ENCODE measurements at places on chromosomes 6 and 20.
A peak's percentile ranks its signal among the peaks of the same experiment; 100 is the strongest.

GRCh38 chr6:43547222-43547621 is 28.6 kb downstream of the XPO5 start:
- no peak for DNase-seq

- DNase-seq, result no peak
Measured at GRCh38 chr6:167659046-167659445, 167.7 kb upstream of the AFDN start.

GRCh38 chr6:110269623-110270022 is 88.5 kb downstream of the METTL24 start:
- DNase-seq, result no peak

GRCh38 chr20:57838670-57839151 is 128.9 kb upstream of the PMEPA1 start:
- DNase-seq, result no peak

- no peak for DNase-seq
Measured at GRCh38 chr6:161547617-161548016, 273.8 kb upstream of the AGPAT4 start.

- DNase-seq, result no peak
Measured at GRCh38 chr6:163324688-163325389, 89.7 kb upstream of the QKI start.

- DNase-seq, result no peak
Measured at GRCh38 chr6:32685603-32686002, 19.1 kb upstream of the HLA-DQB1 start.

GRCh38 chr6:148179786-148180185 is 162.9 kb upstream of the SASH1 start:
- DNase-seq, result peak; percentile 32

DNA sequence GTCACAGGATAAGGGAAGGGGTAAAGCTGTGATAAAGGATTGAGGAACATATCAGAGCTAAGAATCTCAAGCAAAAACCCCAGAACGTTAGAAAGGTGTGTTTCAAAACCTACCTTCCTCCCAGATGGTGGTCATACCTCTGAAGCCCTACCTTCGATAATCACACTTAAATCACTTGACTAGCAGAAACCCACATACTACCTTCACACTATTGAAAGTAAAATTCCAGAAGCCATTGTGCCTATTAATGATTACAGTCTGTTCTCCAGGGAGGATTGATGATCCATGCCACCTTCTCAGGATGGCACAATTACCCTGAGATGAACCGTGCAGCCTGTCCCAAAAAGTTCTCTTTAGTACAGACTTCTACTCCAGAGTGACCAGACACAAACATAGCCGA is 72.3 kb upstream of the SOX4 start:
- no peak for DNase-seq

GRCh38 chr6:121522771-121523386 is 87.4 kb downstream of the GJA1 start:
- DNase-seq, result no peak

GRCh38 chr6:50884364-50884763 is 65.7 kb downstream of the TFAP2B start:
- no peak for DNase-seq

- DNase-seq, result no peak
Measured at GRCh38 chr20:62039738-62040137, 25.9 kb downstream of the TAF4 start.

GRCh38 chr6:64955435-64955848 is 751.6 kb downstream of the EYS start:
- no peak for DNase-seq

GRCh38 chr20:61173267-61173666 is 78.8 kb upstream of the CDH4 start:
- DNase-seq, result no peak

- no peak for DNase-seq
Measured at GRCh38 chr6:31749301-31750036, 9.7 kb downstream of the MSH5 start.

- no peak for DNase-seq
Measured at GRCh38 chr20:10134176-10134575, 84.5 kb upstream of the SNAP25 start.

GRCh38 chr20:24051160-24051559 is 62.6 kb upstream of the GGTLC1 start:
- no peak for DNase-seq

DNA sequence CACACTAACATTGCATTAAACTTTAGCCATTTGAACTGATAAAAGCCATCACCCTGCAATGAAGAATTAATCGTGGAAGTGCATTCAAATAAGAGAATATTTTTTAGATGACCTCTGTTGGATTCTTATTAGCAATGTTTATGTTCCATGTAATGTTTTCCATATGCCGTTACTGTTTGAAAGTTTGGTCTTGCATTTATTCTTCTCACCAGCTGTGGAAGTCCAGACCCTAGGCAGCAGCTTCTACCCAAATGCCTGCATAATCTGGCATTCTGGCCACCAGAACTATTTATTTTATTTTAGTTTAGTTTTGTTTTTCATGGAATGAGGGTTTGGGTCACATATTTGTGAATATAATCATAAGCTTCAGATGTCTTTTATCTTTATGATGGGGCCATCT is 140.4 kb downstream of the SAMD5 start:
- DNase-seq, result no peak

DNA sequence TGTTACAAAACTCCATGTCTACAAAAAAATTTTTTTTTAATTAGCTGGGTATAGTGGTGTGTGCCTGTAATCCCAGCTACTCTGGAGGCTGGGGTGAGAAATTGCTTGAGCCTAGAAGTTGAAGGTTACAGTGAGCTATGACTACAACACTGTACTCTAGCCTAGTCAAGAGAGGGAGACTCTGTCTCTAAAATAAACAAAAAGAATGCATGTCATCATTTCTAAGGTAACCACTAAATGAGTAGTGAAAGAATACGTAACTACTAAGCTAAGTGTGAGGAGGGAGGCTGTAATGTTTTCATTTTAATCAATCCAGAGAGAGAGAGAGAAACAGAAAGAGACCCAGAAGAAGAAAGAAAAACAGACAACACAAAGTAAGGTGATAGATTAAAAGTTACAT is 9.9 kb downstream of the SYCP2 start:
- no peak for DNase-seq

DNA sequence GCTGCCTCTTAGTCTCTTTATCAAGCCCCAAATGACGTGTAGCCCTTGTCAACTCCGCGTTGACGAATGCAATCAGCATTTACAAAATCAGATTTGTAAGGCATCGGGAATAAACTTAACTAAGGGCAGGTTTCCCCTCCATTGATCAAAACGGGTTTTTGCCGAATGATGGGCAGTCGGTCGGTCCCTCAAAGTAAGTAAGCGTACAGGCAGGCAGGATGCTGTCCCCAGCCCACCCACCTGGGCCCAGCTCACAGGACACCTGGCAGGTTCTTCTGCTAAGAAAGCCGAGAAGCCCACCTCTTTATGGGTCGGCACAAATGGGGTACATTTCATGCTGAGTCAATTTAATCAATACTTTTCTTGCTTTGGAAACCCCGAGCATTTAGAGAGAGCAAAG is 22.0 kb upstream of the MAFB start:
- no peak for DNase-seq

DNA sequence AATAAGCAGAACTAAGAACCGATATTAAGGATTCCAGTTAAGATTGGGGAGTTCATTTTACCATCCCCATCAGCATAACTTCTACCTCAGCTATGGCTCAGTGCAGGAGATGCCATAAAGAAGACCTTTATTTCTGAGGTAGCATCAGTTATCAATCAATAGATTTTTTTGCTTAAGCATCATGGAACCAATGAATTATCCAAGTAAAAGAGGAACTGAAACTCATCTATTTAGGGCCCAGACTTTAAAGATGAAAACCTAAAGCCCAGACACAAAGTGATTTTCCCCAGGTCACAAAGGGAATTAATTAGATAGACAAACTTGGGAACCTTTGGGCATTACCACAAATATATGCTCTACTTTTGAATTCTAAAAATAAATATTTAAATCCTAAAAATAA is 59.2 kb upstream of the TINAG start:
- DNase-seq, result no peak

GRCh38 chr6:37514321-37514771 is 14.7 kb upstream of the CCDC167 start:
- DNase-seq, result no peak

DNA sequence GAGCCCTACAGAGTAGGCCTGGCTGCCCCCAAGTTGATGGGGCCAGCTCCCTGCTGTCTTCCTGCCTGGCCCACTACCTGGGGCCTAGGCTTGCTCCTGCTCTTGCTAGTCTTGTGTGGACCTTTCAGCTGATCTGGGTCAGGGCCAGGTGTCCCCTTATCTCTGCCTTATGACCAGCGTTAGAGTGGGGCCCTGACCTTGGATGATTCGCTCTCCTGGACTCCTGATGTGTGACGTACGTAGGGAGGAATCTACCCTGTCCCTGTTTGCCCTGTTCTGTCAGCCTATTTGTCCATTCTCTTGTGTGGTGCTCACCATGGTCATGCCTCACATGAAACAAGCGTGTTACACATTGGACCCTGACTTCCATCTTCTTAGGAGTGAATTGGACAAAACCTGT is 571.8 kb downstream of the QKI start:
- no peak for DNase-seq

- DNase-seq, result no peak
Measured at GRCh38 chr6:169009628-169010027, 244.0 kb downstream of the THBS2 start.

GRCh38 chr6:11744753-11745152 is 33.9 kb downstream of the ADTRP start:
- DNase-seq, result peak; percentile 24

DNA sequence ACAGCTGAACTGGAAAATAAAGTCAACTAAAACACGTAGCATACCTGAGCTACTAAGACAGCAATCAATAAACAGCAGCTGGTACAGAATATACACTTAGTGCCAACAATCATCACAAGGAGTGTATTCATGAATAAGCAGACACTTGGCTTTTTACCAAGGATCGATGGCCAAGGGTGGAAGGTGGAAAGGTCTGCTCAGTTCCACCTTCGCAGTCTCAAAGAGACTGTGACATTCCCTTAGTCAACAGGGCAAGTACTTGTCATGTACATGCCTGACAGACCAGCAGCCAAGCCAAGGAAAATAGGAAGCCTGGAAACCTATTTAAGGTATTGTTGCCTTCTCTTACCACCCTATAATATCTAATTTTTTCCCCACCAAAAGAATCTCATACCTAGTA is 21.4 kb downstream of the HBS1L start:
- no peak for DNase-seq

- no peak for DNase-seq
Measured at GRCh38 chr20:18133962-18134361, 3.7 kb upstream of the KAT14 start.

Measured in pulmonary artery endothelial cell (primary cell).